HCEC 1CT (cell line): ENCODE measurements at places on chromosomes 7 and 10.

DNA sequence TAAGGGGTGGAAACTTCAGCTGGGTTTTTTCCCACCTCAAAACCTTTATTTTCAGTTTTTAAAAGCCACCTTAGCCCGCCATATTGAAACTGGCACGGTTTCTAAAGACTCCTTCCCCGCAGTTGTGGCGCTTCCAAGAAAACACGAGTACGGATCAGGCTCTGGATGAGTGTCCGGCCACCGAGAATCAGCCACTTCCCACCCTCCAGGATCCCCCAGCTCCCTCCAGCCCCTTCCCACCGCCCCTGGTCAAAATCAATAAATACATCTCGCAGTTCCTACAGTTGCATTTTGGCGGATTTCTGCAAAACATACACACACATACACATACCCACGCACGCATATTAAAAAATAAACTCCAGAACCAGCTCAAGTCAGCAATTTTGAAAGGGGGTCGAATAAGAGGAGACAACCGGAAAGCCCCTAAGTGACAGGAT, 1.1 kb downstream of the SFMBT2 start:
- peak; percentile 20 for DNase-seq

GRCh38 chr10:95814011-95814727, 58.2 kb downstream of the ENTPD1 start:
- DNase-seq, result peak; percentile 56

DNA sequence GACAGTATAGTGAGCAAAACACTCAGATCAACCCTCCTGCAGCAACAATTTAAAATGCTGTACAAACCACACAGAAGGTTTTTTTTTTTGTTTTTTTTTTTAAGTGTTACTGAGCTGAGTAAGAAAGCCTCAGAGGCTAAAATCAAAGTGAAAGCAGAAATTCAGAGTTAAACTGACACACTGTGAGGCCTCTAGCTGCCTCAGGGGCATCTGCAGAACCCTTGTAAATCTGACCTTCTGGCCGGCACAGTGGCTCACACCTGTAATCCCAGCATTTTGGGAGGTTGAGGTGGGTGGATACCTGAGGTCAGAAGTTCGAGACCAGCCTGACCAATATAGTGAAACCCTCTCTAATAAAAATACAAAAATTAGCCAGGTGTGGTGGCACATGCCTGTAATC, 7.4 kb upstream of the GNA12 start:
- DNase-seq, result no peak

GRCh38 chr10:14959221-14960057, at the start of gene MEIG1:
TSS of gene MEIG1 (plus strand) at chr10:14959388. CDS start at chr10:14966469, 7,081 bp downstream.
- peak; percentile 92 for DNase-seq

GRCh38 chr7:1223196-1223981, 9.3 kb upstream of the UNCX start:
- no peak for DNase-seq

DNA sequence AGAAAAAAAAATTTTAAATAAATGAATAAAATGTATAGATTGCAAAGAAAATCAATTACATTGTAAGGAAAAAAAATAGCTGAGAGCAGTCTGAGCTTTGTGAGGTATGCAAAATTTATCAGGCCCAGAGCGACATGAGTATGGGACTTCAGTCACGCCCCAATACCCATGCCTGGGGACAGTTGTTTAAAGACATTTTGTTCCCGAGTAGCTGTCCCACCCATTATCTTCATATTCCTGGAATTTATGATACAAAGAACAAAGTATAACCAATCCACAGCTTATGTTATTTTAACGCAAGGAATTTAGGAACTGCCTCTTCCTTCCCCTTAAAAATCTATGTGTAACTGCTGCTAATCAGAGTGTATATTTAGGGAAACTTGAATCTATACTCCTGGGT, 1.6 kb upstream of the PON2 start:
- no peak for DNase-seq

- DNase-seq, result no peak
These were observed 245.1 kb downstream of the RAB11FIP2 start for GRCh38 chr10:117801691-117802090.

DNA sequence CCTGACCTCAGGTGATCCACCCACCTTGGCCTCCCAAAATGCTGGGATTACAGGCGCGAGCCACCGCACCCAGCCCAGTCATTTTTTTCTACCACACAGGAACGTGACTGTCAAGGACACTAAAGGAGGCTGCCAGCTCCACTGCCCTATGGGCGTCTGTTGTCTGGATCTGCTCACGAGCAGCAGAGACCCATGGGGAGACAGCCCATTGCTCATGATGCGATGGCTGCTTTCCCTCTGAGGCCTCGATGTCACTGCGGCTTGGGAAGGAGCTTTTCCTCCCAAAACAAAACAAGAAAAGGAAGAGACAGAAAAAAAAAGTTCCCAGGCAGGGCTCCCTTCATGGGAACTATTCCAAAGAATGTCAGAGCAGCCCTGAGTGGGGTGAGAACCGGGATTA, 70.5 kb downstream of the DENND2A start:
- DNase-seq, result no peak

DNA sequence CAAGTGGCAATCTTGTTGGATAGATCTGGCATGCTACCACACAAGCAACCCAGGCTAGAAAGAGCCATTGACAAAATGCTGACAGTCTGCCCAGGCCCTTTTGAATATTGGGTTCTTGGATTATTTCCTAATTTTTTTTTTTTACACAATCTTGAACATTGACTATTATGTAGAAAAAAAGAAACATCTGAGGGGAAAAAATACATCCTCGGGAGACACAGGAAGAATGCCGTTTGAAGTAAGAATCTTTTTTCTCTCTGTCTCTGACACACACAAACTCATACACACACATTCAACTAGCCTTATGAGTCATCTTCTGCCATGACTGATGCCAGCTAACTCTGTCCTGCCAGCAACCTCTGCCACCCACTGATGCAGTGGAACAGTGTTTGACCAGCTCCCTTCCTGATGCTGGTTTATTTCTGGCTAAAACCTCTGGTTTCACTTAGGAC, 47.2 kb downstream of the SORBS1 start:
- DNase-seq, result peak; percentile 25

GRCh38 chr7:115368998-115369397, 447.1 kb downstream of the MDFIC start:
- DNase-seq, result no peak

- DNase-seq, result no peak
These were observed 169.3 kb upstream of the NPSR1 start for GRCh38 chr7:34488766-34489165.

DNA sequence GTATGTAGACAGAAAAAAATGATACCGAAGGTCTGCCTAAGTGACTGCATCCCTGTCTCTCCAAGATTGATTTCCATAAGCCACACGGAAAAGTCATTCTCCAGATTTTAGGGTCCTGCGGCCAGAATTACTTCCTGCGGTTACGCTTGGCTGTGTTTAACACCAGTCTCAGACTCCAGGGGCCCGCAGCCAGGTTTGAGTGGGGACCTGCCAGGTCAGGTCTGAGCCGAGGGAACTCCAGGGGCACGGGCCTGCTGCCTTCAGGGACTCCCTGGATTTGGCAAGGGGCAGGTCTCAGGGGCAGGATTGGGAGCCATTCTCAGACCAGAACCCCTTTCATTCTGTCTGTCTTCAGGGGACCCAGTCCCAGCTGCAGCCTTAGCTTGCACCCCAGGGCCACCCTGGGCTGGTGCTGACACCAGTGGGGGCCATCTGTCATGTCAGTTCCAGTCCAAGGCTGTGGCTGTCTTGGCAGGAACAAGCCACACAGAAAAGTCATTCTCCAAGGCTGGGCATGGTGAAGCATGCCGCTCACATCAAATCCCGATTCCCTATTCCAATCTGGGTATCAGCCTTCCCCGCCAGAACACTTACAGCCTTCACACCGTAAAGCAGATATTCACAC, 39.0 kb downstream of the TMEM120A start:
- no peak for DNase-seq
